Endothelial cell (in vitro differentiated cells): ENCODE measurements at places on chromosomes 5 and 9. TPM values are rescaled to one million over a fixed set of nuclear protein-coding genes. Genes with fewer than 3 reads are reported as not detected.

- DNase-seq = peak; percentile 58
Measured at GRCh38 chr5:50958852-50959457, 292.5 kb downstream of the PARP8 start.

GRCh38 chr5:75668977-75669689 is 48.1 kb downstream of the POC5 start:
- DNase-seq = no peak

DNA sequence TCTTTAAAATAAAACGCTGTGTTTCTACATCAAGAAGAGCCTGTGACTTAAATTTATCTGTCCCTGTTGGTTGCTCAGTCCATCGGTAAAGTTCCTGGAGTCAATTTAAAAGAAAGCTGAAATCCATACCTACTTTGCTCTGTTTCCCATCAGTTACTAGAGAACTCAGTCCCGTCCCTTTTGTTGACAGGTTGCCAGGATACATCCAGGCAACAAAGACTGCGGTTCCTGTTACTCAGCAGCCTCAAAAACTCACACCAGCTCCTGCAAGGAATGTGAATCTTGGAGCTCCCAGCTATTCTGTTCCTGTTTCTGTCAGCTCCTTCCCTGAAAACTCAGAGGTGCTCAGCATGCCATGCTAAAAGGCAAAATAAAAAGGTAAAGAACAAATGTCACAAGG is at the start of gene ZNF474:
Gene ZNF474 (plus strand): TSS at position 241 of the 400 bp plus-strand sequence. CDS start 22,445 bp downstream, outside the sequence.
- peak; percentile 65 for DNase-seq

GRCh38 chr9:94806307-94806893 is 79.9 kb downstream of the AOPEP start:
- DNase-seq = no peak

The IL3 gene
- total RNA-seq = not detected

GRCh38 chr5:149576021-149576420 is 5.3 kb upstream of the ARHGEF37 start:
- no peak for DNase-seq

GRCh38 chr9:129981180-129981907 is 61.6 kb downstream of the FNBP1 start:
- no peak for DNase-seq

GRCh38 chr5:174303035-174303434 is 257.5 kb downstream of the NSG2 start:
- no peak for DNase-seq

DNA sequence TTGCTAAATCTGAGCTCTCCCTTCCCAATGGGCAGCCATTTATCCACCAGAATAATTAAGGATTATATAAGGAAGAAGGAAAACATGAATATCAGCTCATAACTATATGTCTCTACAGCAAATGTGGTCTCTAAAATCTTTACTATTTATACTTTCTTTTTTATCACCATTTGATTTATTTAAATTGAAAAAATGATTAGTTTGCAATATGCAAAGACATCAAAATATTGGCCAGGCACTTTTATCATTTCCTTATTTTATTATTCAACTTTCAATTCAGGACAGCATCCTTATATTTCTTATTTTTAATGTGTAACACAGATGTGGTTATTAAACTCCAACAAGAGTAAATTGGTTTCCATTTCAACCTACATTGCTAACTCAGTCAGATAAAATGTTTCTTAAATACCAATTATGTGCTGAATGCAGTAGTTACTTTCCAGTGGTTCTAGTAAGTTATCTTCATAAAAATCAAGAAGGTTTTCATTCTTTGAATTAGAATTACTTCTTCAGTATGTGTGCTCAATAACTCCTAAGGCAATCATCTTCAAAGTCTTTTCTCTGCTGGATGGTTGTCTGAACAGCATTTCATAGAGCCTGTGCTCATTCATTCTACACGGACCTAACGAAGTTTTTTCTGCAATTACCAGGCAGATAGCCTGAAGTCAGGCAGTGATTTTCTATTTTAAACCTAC is 1148.0 kb downstream of the CDH12 start:
- no peak for DNase-seq

DNA sequence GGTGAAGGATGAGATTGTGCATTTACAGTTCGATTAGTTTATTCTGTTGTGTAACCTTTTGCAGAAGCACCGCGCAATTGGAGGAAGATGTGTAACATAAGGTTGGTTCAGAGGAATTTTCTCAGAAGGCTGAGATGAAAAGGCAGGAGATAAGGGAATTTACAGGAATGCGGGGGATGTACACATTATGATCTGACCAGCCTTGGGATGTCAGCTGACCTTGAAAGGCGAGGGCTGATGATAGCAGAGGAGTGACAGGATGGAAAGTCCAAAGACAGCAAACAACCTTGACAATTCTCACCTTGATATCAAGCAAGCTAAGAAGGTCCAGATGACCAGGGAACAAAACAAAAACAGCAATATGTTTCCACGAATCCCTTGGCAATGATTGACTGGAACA is 88.8 kb downstream of the OTULIN start:
- DNase-seq = no peak

DNA sequence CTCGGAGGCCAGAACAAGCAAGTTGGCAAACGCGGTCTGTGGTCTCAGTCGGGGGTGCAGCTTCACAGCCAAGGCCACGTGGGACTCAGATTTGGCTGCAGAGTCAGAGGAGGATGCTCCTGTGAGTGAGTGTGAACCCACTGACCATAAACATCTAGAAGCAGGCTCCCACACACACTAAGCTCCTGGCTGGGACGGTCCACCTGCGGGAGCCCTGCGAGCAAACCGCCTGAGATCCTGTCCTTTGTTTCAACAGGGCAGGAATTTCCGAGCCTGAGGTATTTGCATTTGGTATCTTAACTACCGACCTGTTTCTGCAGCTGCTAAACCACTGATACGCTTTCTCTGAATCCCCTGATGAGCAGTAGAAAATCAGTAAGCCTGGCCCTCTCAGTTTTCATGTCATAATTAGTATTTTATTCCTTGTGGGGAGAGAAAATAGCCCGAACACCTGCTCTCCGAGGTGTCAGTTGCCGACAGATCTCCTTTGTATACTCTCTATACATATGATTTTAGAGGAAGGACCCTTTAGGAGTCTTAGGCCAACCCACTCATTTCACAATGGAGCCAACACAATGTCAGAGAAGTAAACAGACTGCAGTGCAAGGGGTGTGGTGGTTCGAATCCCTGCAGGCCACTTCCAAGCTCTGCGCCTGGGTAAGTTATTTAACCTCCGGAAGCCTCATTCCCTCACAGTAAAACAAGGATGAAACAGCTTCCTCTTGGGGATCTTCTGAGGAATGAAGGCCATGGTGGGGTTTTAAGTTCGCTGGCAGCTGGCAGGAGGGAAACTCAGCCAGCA is 40.9 kb upstream of the PWWP2A start:
- peak; percentile 23 for DNase-seq

The SH3TC2 gene
- total RNA-seq = 0.13 TPM

The PCDHB14 gene
- total RNA-seq = 8.4 TPM

- DNase-seq = no peak
Measured at GRCh38 chr5:131664929-131665328, 29.9 kb upstream of the RAPGEF6 start.

The CEL gene
- 4.2 TPM for total RNA-seq

DNA sequence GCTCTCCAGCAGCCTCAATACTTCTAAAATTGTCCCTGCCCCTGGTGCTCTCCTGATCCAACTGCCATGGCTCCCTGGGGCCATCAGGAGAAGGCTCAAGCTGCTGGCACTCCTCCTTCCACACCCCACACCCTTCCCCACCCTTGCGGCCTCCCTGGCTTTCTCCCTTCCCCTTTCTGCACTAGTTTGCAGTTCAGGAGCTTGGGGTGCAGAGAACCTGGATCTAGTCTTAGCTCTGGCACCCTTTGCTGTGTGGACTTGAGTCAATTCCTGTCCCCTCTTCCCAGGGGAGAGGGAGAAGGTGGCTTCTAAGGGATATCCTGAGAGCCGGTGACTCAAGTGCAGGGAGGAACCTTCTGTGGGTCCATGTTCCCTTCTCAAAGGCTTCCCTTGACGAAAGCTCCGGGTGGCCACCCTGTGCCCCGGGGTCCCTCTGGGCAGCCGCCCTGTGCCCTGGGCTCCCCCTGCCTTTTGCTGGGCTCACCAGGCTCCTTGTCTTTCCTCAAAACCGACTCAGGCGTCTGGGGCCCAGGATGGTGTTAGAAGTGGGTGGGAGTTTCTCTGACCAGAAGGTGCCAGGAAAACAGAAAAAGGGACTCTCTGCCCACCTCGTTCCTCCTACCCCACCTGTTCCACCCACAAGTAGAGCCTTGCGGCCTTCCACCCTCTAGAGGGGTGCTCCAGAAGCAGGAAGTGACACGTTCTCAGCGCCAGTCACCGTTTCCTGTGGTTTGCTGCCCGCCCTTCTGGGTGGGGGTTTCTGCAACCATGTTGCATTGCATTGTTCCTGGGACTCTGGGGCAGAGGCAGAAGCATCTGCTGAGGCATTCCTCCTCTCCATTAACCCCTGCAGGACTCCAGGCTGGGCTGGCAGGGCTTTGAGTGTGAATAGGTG is 15.0 kb downstream of the GLIPR2 start:
- no peak for DNase-seq

The PKD2L2 gene
- total RNA-seq = not detected

DNA sequence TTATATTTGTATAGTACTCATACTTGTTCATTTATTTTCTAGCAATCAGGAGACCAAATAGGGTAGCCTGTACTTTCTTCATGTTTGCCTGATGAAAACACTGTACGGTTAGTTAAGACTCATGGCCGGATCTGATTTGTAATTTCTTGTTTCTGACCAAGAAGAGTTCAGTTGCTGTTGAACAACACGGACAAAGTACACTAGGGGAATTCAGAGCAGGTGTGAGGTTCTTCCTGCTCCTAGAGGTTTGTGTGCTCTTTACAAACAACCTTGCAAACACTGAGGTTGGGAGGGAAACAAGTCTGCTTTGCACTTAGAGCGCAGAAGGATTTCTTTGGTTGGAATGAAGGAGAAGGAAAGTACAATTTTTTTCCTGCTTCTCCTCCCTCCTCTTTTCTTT is 69.7 kb downstream of the TRIO start:
- DNase-seq = no peak

DNA sequence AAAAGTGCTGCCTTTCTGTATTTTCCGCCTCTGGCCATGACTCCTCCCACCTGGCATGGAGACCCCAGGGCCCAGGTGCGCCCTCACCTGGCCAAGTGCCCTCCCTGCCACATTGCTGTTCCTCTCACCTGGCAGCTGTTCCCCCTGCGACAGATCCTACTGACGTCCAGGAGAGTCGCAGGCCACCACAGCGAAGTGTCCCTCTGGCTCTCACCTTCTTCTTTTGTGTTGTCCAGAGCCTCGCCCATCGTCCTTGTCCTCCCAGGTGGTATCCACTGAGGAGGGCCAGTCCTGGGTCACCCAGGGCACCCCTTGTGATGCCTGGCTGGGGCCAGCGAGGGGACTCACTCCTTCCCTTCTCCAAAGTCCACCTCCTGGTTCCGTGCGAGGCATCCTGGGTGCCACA is 2.6 kb downstream of the NKD2 start:
- peak; percentile 69 for DNase-seq

GRCh38 chr5:95141141-95141540 is 143.8 kb downstream of the MCTP1 start:
- no peak for DNase-seq

DNA sequence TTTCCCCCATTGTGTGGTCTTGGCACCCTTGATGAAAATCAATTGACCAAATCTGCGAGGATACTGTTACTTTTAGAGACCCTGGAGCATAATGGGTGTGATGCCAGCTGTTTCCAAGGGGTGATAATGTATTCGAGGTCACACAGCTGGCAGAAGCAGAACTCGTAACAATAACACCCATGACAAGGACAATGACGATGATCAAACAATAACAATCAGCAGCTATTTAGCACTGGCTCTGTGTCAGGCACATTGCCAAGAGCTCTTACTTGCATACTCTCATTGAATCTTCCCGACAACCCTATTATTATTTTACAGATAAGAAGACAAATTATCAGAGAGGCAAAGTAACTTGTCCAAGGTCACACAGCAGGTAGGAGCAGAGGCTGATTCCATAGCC is 223.7 kb upstream of the MSX2 start:
- DNase-seq = no peak

The LURAP1L gene
- 0.51 TPM for total RNA-seq

The MYOT gene
- total RNA-seq = not detected

The SYNPO gene
- total RNA-seq = 94.3 TPM

DNA sequence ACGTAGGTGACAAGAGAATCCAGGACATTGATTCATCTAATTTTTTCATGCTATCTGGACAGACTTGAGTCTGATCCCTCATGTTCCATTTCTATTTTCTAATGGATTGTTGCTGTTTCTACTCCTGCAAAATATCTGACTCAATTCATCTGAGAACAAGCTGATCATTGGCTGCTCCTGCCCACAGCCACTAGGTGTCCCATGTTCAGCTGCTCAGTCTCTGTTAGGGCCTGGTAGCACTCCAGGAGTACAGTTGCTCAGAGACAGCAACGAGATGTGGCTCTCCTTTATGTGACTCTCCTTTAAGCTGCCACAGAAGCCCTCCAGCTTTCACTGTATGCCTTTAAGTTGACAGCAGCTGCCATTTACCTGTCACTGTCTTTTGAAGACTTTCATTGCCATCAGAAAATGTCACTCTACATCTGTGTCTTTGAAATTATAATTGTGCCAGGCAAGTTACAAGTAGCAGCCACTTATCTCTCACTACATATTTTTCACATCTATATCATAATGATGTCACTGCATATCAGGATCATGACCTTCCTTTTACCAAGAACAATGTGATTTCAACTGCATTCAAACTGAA is 1944.2 kb upstream of the NUDT12 start:
- DNase-seq = peak; percentile 28

- no peak for DNase-seq
Measured at GRCh38 chr9:89797937-89798455, 193.2 kb downstream of the GADD45G start.

The ORM2 gene
- not detected for total RNA-seq

DNA sequence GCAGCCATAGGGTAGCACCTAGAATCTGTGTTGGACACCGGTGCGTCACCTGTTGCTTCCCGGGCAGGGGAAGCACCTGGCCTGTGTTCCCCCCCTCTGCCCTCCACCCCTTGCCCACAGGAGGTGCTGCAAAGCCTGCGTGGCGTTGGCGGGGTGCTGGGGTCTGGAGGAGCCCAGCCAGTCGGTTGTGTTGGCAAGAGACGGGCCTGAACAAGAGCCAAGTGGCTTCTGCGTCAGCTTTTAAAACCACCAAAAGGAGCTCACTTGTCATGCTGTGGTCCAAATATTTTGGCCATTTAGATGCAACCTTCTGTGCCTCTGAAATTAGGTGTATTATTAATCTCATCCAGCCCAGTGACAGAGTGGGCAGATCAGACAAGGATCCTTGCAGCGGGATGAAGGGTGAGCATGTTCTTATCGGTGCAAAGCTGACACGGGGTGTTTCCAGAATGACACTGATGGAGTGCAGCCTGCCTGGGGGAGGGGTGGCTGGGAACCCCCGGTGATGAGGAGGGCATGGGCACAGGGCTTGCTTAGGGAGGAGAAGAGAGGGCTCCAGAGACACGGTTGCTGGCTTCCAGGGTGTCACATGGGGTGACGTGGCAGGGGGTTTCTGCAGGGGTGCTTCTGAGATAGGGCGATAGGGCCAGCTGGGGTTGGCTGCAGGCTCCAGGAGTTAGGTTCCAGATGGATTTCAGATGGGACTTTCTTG is 9.7 kb upstream of the RXRA start:
- no peak for DNase-seq
